ENCODE measurements at places on chromosomes 16 and 17.

DNA sequence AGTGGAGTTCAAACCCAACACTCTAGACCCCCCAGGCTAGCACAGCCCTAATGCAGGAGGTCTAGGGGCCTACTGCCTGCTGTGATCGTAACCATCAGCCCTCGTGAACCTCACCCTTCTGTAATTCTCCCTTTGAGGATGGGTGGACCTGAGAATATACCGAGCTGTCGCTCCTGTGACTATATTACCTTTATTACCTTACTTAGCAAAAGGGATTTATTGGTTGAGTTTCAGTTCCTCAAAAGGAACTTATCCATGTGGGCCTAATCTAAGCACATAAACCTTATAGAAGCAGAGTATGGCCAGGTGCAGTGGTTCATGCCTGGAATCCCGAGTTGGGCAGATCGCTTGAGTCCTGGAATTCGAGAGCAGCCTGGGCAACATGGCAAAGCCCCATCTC, 19.2 kb upstream of the EMP2 start:
- DNase-seq, result no peak

GRCh38 chr17:68383120-68383442, 74.2 kb downstream of the WIPI1 start:
- no peak for DNase-seq

DNA sequence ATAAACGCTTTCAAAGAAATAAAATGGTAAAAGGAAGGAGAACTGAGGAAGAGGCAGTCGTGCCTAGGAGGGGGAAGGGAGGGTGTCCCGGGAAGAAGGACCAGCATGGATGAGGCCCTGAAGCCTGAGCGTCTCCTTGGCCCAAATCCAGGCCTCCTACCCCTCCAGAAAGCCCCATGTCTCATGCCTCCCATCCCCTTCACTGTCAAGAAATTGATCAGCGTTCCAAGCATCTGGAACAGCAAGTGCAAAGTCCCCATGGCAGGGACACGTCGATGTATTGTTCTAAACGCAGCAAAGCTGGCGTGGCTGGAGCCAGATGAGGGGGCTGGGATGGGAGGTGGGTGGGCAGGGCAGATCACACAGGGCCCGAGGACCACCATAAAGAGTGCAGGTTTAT, 22.6 kb downstream of the SEC14L5 start:
- no peak for DNase-seq

DNA sequence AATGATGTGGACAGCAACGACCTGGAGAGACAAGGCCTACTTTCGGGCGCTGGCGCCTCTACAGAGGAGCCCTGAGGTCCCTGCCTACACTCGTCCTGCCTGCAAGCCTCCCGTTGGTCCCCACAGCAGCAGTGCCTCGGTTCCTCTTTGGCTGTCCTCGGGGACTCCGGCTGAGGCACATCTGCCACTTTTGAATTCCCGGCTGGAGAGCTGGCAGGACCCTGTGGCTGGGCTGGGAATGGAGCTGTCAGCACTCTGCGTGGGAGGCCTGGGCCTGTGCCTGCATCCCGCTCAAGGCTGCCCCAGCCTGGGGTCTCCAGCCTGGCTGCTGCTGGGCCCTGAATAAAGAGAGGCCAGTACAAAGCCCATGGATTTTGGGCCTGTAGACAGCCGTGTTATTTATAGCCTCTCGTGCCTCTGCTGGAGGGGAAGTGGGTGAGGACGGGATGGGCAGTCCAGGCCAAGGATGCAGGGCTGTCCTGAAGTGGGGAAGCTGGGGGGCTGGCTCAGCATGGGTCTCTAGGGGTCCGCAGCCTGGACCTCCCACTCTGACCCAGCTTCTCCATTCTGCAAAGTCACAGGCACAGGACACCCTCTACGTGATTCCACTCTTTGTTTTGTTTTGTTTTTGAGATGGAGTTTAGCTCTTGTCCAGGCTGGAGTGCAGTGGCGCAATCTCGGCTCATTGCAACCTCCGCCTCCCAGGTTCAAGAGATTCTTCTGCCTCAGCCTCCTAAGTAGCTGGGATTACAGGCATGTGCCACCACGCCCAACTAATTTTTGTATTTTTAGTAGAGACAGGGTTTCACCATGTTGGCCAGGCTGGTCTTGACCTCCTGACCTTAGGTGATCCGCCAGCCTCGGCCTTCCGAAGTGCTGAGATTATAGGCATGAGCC, 10.6 kb upstream of the SPNS2 start:
- no peak for DNase-seq

- no peak for DNase-seq
Measured at GRCh38 chr17:61756561-61756960, 106.8 kb downstream of the BRIP1 start.

- DNase-seq, result no peak
Measured at GRCh38 chr16:77834635-77835540, 46.5 kb downstream of the VAT1L start.

- no peak for DNase-seq
Measured at GRCh38 chr17:71741836-71742235, 379.0 kb upstream of the SOX9 start.

DNA sequence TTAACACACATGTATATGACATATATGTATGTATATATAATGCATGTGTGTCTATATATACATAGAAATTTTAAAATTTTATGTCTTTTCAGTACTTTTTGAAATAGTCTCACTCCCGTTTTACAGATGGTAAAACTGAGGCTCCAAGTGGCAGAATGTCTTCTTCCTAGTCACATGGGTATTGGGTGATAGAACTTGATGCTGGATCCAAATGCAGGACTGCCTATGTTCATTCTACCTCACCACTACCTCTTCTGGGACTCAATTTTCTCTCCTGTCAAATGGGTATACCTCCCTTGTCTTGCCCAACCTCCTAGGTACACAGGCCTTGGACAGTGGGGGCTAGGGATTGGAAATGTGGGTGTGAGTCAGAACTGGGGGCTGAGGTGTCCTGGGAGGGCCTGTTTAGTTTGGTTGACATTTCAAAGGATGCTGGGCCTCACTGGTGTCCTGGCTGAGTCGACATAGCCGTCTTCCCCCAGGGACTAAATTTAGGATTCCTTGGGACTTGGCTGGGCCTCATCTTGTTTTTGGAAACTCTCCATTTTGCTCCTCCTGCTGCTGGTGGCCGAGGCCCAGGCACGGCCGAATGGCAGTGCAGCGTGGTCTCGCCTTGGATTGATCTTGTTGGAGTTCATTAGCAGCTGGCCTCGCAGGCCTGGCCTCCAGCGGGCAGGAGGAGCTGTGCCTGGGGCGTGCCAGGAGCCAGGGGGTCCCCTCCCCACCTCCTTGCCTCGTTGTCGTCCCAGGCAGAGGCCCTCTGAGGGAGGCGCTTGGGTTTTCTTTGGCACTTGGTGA, 25.9 kb downstream of the NKD1 start:
- no peak for DNase-seq

- DNase-seq, result no peak
Measured at GRCh38 chr17:47739150-47739549, 6.1 kb downstream of the TBX21 start.

DNA sequence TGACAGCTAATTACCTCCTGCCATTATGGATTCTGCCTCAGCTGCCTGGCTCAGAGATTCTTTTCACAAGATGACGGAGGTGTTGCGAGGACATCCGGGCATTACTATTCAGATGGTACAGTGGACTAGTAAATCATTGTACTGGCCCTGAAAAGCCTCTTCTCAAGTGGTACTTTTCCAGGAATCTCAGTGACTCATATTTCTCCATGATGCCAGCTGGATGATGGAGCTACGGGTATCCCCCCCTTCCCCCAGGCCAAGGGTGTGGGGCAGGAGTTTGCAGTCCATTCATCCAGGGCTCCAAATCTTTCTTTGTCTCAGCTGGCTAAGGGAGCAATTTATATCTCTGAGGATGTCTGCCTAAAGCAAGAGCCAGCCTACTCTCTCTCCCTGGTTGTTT, 107.7 kb upstream of the GPR139 start:
- DNase-seq, result no peak

GRCh38 chr17:9839433-9839832, 13.7 kb downstream of the GLP2R start:
- DNase-seq, result no peak

- no peak for DNase-seq
Measured at GRCh38 chr16:52416888-52417287, 130.1 kb downstream of the TOX3 start.

DNA sequence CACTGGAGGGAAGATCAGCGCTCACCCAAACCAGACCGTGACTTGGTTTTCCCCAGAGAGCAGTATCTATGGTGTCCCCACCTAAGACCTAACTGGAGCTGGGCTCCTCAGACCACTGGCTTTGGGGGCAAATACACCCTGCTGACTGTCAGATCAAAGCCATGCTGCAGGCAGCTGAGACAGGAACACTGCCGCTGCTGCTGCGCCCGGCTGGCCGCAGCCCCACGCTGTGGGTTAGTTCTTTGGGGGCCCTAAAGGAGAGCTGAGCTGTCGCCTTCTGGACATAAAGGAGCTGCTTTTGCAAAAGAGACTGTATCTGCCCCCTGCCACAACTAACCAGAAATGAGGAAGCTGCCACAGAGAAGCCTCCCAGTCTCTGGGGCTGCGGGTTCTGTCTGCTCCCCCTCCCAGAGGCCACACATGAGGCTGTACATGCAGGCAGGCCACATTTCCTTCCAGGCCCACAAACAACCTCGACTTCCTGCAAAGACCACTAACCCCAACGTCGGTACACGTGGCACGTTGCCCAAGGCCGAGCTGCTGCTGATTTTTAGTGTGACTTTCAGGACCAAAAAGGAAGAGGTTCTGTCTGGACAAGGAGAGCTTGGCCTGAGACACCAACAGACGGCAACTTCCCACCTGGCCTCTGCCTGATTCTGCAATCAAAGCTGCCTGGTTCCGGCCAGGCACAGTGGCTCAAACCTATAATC, 18.2 kb upstream of the ABR start:
- no peak for DNase-seq

DNA sequence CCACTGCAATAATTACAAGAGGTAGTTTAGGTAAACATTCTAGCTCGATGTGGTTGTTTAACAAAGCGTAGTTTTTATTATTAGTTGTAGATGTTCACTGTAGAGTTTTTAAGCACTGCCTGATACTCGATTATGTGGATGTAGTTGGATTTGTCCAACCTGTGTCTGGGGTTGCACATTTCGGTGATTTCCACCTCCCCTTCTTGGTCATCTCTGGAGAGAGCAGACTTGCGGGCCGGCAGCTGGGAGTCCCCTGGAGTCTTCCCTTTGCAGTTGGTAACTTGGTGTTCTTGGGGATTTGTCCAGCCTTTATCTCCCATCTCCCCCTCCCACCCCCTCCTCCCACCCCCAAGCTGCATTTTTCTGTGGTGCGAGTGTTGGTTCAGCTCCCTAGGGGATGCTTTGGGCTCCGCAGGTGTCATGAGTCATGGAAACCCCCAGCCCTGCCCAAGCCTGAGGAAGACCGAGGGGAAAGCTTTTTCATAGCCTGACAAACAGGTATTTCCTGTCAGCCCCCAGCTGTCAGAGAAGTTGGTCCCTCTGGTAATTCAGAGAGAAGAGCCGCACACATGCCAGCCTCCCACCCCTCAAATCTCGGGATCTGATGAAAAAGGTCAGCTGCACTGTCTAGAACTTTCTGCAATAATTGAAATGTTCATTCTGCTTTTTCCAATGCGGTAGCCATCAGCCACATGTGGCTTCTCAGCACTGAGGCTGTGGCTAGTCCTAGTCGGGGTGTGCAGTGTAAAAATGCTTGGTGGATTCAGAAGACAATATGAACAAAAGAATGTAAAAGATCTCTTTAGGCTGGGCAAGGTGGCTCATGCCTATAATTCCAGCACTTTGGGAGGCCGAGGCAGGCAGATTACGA, 50.3 kb downstream of the KSR1 start:
- DNase-seq, result no peak

DNA sequence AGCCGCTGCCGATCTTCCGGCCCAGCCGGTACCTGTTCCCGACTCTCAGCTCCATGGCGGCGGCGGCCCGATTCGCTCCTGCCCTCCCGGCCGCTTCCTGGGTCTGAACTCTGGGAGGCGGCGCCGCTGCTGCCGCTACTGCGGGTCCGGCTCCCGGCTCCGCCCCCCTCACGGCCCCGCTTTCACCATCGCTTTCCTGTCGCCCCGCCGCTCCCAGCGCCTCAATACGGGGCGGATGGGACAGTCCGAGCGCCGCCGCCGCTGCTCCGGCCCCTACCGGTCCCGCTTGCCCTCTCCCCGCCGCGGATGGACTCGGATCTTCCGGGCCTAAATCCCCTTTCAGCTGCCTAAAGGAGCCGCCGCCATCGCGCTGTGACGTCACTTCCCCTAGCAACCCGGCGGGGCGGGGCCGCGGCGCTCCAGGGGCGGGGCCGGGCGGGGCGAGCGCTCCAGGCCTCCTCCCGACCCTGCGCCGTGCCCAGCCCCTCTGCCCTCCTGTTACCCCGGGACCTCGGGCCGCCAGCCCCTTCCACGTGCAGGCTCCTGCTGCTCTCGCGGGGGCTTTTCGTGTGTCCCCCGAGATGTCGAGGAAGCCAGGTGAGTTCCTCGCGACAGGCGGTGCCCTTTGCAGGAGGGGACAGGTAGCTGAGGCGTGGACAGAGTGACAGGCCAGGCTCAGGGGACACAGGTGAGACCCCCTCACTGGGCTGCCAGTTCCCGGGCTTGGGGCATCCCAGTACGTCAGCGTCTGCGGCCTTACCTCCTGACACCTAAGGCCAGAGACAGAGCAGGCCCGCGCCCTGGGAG, at the start of gene CSNK1D:
Gene CSNK1D (minus strand): TSS at position 374 of the 807 bp plus-strand sequence. CDS start 319 bp downstream, at position 55.
- DNase-seq, result peak; percentile 79

DNA sequence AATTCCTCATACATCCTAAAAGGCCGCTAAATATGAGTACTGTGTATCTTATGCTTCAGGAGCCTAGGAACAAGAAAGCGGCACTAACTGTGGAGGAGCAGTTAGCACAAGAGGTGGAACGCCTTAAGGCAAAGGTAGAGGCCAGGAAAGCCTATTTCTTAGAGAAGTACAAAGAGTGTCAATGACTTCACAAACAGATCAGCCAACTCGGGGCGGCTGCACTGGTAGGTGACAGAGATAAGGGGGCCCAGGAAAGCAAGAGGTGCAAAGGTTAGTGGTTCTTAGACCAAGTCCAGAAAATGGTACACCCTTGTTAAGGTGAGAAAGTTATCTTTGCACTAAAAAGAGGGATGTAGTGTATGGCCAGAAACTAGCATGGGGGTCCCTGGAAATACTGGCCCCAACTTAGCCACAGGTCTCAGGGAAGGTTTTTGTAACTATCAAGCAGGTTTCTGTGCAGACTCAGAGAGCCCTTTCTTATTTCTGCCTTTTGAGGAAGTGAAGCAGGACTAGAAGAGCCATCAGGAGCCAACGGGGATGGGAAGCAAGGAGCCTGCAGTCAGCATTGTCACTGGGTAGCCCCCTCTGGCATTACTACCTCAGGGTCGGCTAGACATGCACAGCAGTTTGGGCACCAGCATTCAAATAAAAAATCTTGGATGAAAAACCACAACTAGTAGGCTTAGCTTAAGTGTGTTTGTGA, 24.1 kb downstream of the CALCOCO2 start:
- DNase-seq, result no peak

- no peak for DNase-seq
Measured at GRCh38 chr17:9427465-9428315, 147.9 kb downstream of the STX8 start.

- DNase-seq, result no peak
Measured at GRCh38 chr17:34228781-34229180, 26.3 kb upstream of the CCL2 start.
